AG20443 (cell line): ENCODE measurements at places on chromosomes 7 and 10.

DNA sequence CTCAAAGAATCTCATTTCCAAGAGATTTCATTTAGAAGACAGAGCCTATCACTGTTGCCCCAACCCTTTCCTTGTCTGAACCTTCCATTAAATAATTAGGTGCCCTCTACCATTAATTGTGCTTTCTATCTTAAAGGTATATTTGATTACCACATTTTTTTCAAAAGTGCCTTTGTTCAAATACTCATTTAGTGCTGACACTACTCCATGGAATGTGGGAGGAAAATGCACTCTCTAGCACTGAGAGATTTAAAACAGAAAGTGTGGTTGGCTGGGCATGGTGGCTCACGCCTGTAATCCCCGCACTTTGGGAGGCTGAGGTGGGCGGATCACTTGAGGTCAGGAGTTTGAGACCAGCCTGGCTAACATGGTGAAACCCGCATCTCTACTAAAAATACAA is 119.8 kb downstream of the CACNA2D1 start:
- DNase-seq = no peak

GRCh38 chr7:137017221-137017620 is 148.8 kb downstream of the CHRM2 start:
- DNase-seq = no peak

DNA sequence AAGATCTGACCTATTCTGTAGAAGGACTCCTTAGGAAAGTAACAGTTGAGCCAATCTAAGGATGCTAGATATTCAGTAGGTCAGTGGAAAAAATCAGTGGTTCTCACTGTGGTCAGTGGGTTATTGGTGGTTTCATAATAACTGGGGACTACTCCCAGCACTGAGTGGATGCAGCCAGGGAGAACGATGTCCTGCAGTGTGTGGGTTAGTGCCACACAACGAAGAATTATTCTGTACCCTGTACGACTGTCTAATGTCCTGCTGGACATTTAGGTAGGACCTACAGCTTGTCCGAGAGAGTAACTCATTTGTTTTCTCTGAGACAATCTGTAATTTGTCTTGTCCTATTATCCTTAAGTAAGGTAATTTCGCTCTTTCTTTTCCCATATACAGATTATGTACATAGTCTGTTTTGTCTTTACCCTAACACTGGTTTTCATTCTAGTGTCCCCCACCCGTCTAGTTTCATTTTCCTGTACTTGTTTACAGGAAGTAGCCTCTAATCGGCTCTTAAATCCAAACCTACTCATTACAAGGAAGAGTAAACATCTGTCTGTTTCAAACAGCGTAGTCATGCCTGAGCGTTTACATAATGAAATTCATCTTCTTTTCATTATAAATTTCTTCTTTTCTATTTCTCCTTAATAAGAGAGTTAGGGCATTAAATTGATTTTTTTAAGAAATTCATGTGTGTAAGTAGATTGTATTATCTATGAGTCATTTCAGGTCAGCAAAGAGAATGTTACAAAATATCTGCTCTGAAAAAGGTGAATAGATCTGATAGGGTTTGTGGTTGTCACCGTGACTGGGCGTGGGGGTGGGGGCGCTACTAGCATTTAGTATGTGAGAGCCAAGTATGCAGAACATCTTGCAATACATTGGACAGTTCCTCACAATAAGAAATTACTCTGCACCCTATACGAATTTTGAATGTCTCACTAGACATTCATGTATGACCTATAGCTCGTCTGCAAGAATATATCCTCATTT is 8.3 kb upstream of the ZC3HAV1L start:
- DNase-seq = no peak

DNA sequence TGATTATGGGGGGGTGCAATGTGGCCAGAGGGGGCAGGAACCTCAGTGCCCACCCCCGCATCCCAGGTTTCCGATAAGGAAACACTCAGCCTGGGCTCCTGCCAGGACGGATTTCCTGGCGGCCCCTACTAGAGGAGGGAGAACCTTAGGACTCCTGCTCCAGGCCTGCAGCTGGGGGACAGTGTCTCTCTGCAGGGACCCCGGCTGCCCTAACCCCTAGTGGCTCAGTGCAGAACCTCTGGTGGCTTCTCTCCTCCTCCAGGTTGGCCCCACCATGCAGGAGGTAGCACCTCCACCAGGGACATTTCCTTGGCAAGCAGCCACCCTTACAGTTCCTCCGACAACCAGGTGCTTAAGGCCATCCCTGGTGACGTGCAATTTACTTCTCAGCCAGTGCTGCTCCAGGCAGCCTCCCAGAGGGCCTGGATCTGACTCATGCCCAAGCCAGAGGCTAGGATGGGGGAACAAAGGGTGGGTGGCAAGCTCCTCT is 31.9 kb downstream of the SH2B2 start:
- DNase-seq = peak; percentile 19

GRCh38 chr10:15715619-15716227 is 4.0 kb downstream of the ITGA8 start:
- DNase-seq = peak; percentile 71

DNA sequence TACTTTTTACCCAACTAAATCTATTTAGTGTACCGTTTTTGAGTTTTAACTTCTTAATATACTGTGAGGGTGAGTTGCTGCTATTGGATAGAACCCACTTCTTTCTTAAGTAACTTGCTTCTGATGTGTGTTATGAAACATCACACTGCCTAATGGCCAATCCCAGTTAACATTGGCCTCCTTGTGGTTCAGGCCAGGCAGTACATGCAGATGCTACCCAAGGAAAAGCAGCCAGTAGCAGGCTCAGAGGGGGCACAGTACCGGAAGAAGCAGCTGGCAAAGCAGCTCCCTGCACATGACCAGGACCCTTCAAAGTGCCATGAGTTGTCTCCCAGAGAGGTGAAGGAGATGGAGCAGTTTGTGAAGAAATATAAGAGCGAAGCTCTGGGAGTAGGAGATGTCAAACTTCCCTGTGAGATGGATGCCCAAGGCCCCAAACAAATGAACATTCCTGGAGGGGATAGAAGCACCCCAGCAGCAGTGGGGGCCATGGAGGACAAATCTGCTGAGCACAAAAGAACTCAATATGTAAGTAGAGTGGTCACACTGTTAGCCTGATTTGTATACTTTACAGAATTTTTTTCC is 39.7 kb downstream of the TES start:
- DNase-seq = peak; percentile 52

- DNase-seq = peak; percentile 43
Observed at GRCh38 chr10:4939224-4940072, 23.8 kb upstream of the AKR1C1 start.

DNA sequence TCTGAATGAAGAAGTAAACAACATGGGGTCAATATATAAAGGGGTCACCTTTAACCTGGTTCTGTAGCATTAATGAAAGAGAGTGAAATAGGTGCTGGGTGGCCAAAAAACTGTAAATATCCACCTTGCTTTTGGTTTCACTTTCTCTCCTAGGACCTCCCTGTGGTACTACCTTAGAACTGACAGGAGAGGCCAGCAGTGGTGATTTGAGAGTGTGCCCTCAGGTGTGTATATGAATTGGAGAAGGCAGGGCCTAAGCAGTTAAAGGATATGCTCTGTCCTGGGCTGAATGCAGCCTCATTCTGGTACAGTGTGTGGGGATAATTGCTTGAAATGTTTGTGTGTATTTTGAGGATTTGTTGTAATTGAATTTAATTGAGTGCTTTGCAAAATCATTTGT is 62.0 kb downstream of the BBS9 start:
- DNase-seq = no peak

GRCh38 chr7:134182078-134182477 is 54.9 kb downstream of the LRGUK start:
- no peak for DNase-seq

GRCh38 chr10:66852811-66853210 is 73.0 kb upstream of the LRRTM3 start:
- no peak for DNase-seq

- DNase-seq = no peak
Observed at GRCh38 chr10:2964632-2965296, 102.6 kb upstream of the PFKP start.

DNA sequence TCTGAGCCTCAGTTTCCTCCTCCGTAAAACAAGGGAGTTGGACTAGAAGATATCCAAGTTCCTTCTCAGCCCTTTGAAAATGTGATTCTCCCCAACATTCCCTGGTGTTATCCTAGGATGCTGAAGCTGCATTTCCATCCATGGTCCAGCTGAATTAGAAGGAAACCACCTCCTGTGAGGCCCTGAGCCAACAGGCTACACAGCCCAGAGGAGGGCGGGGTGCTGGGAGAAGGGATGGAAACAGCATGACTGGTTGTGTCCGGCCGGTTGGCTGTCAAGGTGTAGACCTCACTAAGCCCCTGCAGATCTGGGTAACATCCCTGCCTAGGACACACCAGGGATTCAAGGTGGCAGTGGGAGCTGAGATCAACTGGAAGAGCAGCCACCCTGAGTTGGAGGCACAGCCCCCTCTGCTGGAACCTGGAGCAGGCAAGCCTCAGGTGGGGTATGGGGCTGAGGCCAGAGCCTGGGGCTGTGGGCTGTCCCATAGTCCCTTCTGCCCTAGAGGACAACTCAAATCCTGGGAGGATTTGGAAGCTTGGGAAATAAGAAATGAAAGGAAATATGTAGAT is 72.0 kb downstream of the PAX2 start:
- no peak for DNase-seq

- DNase-seq = peak; percentile 72
Observed at GRCh38 chr7:105838627-105839231, 37.7 kb downstream of the ATXN7L1 start.

GRCh38 chr10:120963594-120964220 is 112.5 kb downstream of the WDR11 start:
- no peak for DNase-seq

- DNase-seq = no peak
Observed at GRCh38 chr10:125007436-125007835, 65.5 kb downstream of the ZRANB1 start.

DNA sequence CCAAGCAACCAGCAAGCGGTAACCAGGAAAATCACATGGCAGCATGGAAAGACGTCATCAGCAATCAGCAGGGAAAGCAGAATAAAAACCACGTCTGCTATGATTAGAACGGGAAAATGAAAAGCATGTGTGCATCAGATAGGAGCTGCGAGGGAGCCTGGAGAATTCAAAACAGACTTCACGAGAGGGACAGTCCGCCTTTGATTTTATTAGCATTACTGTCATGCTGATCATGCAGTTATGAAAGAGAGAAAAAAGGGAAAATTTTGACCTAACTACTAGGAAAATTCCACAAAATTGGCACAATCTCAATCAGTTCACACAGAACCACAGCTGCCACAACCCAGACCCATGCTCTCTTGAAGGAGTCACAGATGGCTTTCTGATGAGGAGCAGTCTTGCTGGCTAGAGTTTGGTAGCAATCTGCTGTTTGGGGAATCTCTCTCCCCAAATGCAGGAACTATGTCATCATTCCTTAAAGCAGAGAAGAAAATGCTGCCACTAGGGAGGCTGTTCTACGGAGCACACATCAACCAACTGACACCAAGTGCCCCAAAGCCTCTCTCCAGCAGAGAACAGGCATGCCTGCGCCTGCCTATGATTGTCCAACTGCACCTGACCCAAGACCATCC is 295.9 kb downstream of the TNS3 start:
- peak; percentile 84 for DNase-seq

GRCh38 chr7:7323352-7323751 is 141.0 kb downstream of the C1GALT1 start:
- DNase-seq = no peak

GRCh38 chr7:24728503-24729364 is 28.5 kb downstream of the GSDME start:
- DNase-seq = peak; percentile 62

DNA sequence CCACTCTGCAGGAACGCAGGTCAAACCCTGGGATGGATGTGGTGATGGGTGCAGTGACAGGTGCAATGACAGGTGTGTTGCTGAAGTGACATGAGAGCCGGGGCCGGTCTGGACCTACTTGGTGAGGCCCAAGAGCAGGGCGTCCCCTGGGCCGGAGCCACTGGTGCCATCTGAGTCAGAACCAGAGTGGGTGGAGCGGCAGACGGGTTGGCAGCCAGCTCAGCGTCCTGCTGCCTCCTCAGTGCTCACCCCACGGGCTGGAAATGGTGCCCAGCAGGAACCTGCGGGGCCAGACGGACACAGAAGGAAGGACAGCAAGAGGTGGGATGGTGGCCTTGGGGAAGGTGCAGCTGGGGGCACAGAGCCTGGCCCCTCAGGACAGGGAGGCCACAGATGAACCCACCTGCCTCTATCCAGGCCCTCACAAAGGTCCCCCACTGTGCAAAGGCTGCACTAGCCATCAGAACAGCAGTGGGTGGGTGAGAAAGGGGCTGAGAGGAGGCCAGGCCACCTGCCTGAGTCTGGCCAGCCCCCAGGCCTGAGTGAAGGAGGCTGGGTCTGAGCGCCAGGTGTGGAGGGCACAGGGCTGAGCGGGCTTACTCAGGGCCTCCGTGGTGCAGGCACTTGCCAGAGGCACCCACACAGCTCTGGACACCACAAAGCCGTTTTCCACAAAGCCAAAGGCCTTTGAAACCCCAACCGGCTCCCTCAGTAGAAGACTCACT is 129.0 kb upstream of the PPP2R2D start:
- DNase-seq = no peak

DNA sequence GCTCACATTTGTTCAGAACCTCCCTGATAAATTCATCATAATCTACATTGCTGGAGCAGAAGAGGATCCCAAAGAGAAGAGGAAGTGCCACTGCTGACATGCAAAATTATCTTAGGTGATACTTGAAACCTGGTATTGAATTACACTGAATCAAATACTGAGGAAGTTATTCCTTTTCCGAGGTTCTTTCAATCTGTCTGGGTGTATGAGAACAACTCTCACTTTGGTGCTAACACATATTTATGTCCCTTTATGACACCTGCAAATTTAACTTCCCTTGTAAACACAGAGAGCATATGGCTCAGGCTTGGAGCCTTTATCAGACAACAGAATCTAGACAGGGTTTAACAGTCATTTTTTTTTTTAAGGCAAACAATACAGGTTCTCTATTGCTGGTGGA is 131.4 kb downstream of the SRPK2 start:
- no peak for DNase-seq

- peak; percentile 14 for DNase-seq
Observed at GRCh38 chr10:74418285-74418872, 267.4 kb downstream of the ADK start.

DNA sequence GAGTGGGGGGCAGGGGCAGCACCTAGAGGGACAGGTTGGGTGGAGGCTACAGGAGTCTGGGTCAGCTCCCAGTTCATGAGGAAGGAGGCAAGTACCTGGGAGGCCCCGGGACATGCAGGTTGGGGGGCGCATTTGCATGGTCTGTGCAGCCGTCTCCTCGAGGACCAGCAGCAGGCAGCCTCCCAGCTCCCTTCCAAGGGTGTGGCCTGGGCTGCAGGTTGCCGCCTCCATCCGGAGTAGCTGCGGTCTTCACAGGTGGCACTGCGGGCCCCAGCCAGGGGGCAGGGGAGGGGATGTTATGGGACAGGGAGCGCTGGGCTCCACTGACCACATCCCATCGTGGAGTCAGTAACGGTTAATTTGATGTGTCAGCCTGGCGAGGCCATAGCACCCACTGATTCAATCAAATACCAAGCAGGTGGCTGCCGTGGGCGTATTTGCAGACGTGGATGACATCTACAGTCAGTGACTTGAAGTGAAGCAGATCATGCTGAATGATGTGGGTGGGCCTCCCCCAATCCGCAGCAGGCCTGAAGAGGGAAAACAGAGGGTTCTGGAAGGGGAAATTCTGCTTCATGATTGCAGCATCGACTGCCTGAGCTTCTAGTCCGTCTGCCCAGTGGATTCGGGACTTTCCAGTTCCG is 81.6 kb downstream of the PRKAG2 start:
- DNase-seq = no peak
